ENCODE measurements at places on chromosomes 5 and 9.
A peak's percentile ranks its signal among the peaks of the same experiment; 100 is the strongest.

DNA sequence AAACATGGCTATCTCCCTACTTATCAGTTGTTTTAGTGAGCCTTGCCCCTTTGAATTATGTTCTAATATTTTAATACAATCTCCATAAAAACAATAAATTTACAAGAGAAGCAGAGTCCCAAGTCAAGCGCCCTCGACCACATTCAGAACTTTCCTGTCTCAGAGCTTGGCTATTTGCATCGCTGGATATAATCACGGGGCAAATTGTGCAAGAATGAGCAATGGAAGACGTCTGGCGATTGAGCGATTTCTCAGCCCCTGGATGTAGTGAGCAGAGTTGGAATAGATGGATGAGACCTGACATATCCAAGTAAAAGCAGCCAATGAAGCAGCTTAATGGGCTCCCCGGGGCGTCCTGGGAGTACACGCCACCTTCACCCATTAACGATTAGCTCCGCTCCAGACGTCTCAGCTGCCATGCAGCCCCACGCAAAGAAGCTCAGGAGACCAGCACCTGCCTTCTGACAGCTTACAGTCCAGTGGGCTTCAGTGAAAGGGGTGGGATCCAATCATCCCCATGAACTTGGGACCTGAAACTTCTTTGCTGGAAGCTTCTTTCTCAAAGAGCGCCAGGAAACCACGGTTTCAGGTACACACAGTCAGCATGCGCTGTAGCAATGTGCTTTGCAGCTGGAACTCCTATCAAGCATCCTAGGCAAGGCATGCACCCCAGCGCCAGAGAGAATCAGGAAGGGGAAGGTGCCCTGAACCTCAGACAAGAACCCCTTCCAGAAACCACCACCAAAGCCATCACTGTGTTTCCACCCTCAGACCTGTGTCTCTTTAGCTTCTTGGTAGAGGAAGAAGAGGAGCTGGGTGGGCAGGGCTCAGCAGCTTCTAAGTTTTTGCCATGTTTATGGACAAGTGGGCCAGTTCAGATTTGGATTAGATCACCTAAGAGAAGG is 92.0 kb upstream of the IRX4 start:
- no peak for DNase-seq

DNA sequence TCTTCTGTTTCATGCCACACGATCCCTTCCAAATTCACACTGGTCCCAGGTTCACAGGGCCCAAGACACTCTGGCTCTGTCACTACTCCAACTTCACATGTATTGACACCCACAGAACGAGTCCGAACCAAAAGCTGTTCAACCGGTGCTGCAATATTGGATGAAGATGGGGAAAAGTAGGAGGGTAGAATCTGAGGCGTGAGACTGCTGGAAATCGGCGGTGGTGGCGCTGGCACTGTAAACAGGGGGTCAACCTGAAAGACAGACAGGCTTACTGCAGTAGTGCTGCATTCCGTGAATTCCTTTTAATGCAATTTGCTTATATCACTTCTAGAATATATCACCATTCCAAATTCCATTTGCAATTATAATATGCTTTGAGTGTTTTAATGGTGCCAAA is 45.4 kb downstream of the ZNF608 start:
- no peak for DNase-seq

- DNase-seq: no peak
Measured at GRCh38 chr9:108040783-108041182, 551.2 kb upstream of the KLF4 start.

- no peak for DNase-seq
Measured at GRCh38 chr9:12801187-12801586, 26.4 kb downstream of the LURAP1L start.

- no peak for DNase-seq
Measured at GRCh38 chr9:20135119-20135697, 346.4 kb upstream of the SLC24A2 start.

GRCh38 chr5:170791325-170791954 is 7.9 kb downstream of the GABRP start:
- no peak for DNase-seq

DNA sequence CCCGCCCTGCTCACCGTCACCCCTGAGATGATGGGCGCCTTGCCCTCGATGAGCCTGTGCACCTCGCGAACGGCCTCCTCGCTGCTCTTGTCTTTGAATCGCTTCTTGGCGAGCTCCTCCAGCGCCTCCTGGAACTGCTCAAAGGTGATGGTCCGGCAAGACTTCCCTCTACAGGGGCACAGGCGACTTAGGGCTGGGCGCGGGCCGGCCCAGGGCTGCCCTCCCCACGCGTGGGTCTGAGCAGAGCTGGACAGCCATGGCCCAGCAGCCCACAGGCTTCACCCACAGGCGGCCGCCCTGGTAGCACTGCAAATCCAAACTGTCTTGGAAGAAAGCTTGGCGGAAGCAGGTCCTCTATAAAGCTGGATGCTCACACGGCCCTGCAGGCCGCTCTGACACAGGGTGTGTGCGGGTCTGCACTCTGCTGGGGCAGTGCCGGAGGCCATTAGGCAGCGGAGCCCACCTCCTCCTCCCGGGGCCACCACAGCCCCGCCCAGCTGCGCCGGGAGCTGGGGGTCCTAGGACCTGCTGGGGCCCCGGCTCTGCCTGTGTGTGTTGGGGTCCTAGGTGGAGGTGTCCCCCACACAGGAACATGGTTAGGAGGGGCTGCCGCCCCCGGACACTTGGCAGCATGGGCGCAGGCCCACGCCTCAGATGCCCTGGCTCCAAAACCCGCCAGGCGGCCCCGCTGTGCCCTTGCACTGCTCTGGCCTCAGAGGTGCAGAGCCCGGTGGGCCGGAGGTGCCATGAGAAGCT is 27.0 kb downstream of the TPPP start:
- no peak for DNase-seq

GRCh38 chr5:28807195-28807729 is 1768.9 kb upstream of the CDH9 start:
- DNase-seq: no peak

DNA sequence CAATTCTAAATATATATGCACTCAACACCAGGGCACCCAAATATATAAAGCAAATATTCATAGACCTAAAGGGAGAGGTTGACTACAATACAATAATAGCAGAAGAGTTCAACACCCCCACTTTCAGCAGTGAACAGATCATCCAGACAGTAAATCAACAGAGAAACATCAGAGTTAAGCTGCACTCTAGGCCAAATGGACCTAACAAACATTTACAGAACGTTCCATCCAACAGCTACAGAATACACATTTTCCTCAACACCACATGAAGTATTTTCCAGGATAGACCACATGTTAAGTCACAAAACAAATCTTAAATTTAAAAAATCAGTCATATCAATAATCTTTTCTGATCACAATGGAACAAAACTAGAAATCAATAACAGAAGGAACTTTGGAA is 18.9 kb downstream of the APBA1 start:
- DNase-seq: no peak

DNA sequence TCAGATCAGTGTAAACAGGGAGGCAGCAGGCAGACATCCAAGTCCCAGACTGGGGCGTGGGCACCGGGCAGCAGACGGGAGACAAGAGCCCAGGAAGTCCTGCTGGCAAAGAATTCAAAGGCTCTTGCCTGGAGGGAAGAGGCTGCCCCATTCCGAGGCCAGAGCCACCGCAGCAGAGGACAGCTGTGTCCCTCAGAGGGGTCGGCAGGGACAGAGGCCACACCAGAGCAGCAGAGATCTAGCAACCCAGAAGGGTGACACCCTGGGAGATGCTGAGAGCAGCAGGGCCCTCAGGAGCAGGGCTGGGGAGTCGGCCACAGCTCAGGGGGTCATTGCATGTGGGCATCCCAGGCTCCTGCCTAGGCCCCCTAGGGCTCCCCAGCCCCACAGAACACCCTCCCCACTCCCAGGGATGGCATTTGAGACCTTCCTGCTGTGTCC is 29.1 kb downstream of the ADAMTS2 start:
- no peak for DNase-seq

DNA sequence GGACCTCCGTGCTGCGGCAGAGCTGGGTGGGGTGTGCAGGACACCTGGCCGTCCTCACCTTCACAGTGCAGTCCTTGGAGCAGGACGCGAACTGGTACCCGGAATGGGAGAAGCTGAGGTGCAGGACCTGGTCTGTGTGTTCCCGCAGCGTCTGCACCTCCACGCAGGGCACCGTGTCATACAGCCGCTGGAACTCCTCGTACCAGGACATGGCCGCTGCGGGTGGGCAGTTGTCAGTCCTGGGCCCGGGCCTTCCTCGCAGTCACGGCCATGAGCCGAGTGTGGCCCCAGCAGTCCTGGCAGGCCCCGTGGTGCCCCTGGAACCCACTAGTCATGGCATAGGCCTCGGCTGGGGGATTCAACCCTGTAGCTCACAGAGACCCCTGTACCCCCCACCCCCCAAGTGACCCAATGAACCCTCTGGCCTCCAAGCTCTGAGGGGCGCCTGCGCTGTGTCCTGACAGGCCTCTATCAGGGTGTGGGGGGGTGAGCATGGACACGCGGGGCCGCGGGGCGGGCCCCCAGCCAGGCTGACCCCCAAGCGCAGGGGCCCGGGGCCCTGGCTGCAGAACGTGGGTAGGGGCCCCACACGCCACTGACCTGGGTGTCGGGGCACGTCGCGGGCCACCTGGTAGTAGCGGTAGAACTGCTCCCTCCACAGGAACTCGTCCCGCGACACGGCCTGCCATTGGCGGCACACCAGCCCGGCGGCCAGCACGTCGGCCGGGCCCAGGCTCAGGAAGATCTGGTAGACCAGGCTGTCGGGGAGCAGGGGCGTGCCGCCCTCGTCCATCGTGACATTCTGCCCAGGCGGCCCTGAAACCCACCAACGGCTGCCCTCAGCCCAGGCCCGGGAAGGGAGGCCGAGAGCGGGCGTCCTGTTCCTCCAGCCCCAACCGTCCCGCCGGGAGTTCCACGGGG is 987 bp downstream of the FBXW5 start:
- no peak for DNase-seq

DNA sequence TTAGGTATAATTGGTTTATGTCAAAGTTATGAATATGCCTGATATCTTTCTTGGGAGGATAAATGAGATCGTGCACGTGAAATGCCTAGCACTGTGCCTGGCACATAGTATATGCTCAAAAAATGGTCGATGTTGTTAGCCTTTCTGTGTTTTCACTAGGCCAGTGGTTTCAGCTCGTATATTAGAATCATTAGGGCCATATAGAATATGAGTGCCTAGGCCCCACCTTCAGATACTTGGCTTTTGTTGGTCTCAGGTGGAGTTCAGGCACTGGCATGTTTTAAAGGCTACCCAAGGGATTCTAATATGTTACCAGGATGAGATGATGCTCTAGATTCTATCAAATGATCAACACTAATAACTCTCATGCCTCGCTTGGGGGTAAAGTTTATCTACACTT is 56.8 kb downstream of the ELL2 start:
- no peak for DNase-seq

GRCh38 chr5:86354664-86355063 is 263.1 kb upstream of the COX7C start:
- DNase-seq: no peak

DNA sequence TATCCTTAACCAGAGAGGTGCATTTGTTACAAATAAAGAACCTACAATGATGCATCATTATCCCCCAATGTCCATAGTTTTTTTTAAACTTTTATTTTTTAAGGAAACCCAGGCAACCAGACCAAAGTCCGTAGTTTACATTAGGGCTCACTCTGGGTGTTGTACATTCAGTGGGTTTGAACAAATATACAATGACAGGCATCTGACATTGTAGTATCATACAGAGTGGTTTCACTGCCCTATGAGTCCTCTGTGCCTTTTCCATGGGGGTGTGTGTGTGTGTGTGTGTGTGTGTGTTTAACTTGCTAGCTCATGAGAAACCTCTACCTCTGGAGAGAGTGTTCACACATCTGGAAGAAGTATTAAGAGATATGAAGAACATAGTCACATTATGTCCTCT is 141.5 kb downstream of the KDM4C start:
- no peak for DNase-seq

DNA sequence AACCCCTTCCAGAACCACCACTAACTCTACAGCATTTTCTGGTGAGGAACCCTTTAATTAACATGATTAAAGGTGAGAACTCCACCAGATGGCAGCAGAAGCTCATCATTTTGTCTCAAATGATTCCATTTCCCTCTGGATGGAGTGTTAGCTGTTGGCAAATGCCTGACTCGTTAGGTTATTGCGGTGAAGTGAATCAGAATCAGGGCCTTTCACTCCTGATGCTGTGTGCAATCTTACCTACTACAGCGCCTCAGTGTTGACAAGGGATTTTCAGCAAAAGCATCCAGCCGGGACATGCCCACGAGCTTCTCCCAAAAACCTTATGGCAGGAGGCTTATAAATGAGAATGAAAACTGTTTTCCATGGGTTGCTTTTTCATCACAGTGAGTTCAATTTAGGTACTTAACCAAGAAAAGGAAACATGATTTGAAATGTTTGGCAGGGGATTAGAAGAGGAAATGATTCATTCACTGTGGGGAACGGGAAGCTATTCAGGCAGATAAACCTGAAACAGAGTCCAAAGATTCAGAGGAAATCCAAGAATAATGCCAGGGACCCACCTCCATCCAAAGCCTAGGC is 48.0 kb upstream of the CAST start:
- DNase-seq: peak; percentile 6

- no peak for DNase-seq
Measured at GRCh38 chr9:91419222-91420191, 4.1 kb downstream of the NFIL3 start.

- DNase-seq: no peak
Measured at GRCh38 chr9:127979333-127980059, 1.3 kb downstream of the EEIG1 start.

- DNase-seq: no peak
Measured at GRCh38 chr9:99197987-99198386, 23.8 kb downstream of the ALG2 start.

GRCh38 chr5:175652741-175653663 is 4.9 kb upstream of the HRH2 start:
- DNase-seq: peak; percentile 65

DNA sequence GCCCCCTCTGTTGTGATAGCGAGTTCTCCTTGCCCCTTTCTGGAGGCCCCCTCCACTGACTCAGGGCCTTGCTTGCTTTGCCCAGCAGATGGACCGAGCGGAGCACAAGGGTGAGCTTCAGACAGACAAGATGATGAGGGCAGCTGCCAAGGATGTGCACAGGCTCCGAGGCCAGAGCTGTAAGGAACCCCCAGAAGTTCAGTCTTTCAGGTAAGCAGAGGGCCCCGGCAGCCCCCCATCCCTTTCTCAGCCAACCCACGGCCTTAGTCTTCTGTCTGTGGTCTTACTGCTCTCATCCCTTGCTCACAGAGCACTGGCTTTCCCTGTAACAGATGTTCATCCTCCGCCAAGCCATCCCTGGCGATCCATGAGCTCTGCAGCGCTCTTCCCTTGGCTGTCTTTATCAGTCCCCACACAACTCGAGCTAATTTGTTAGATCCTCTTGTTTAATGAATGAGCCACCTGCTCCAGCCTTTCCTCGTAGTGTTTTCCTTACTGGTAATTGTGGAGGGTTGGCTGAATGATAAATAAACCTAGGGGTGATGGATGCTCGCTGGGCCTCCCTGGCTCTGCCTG is 18.4 kb upstream of the RARS1 start:
- no peak for DNase-seq

- DNase-seq: no peak
Measured at GRCh38 chr9:3215658-3216057, 310.1 kb downstream of the RFX3 start.

- DNase-seq: no peak
Measured at GRCh38 chr9:77498891-77499290, 149.2 kb downstream of the GNA14 start.

GRCh38 chr5:139385061-139386049 is 2.3 kb upstream of the SLC23A1 start:
- no peak for DNase-seq

GRCh38 chr9:71762900-71763653 is 5.2 kb downstream of the CEMIP2 start:
- DNase-seq: no peak

Measured in activated T-helper 9 cell treated with anti-CD3 and anti-CD28 coated beads, Interleukin-2, amount 50 U/mL, for 16 hours (primary cell).